ENCODE measurements at places on chromosomes 4 and X.

GRCh38 chr4:91838181-91838861 is 465.4 kb upstream of the GRID2 start:
- no peak for DNase-seq

DNA sequence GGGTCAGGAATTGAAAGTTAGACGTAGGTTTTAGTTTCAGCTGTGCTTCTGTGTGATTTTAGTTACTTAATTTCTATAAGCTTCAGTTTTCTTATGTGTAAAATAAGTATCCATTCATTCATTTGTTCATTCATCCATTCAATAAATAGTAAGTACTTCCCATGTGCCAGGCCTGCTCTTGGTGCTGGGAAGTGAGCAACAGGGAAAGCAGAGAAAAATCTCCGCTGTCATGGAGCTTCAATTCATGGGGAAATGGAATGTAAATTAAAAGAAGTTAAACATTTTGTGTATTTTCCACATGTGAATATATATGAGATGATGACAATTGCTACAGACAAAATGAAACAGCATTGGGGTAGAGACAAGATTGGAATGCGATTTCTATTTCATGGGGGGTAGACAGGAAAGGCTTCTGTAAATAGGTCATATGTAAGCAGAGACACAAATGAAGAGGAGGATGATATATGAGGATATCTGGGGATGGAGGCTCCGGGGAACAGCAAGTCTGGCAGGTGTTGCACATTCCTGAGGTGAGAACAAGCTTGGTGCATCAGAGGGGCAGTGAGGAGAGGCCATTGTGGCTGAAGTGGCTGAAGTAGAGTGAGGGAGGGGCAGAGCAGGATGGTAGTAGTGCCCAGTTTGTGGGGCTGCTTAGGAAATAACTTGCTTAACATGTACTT is 66.2 kb downstream of the FHIP1A start:
- DNase-seq, result no peak

DNA sequence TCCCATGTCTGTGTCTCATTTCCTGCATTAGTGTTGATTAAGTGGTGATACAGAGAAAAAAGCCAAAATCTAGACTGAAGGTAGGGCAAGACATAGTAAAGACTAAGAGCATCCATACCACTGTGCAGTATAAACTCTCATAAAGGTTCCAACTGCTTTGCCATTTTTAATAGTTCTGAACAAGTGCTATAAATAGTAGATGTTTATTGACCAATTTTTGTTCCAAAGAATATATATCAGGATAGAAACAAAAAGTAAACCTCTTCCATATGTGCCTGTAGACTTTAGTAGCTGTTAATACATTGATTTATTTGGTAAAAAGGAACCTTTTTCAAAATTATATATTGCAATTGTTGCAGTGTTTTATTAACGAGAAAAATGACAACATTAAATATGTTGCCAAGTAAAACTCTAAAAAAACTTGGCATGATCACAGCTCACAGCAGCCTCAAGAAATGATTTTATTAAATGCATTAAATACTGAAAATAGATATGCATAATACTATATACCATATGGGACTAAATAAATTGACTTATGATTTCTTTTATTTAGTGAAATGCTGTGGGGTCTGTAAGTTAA is 22.3 kb upstream of the AASDH start:
- DNase-seq, result no peak

- no peak for DNase-seq
Observed at GRCh38 chr4:76898949-76899645, 1.2 kb upstream of the SOWAHB start.

GRCh38 chr4:71009086-71009485 is 15.6 kb downstream of the DCK start:
- DNase-seq, result no peak

DNA sequence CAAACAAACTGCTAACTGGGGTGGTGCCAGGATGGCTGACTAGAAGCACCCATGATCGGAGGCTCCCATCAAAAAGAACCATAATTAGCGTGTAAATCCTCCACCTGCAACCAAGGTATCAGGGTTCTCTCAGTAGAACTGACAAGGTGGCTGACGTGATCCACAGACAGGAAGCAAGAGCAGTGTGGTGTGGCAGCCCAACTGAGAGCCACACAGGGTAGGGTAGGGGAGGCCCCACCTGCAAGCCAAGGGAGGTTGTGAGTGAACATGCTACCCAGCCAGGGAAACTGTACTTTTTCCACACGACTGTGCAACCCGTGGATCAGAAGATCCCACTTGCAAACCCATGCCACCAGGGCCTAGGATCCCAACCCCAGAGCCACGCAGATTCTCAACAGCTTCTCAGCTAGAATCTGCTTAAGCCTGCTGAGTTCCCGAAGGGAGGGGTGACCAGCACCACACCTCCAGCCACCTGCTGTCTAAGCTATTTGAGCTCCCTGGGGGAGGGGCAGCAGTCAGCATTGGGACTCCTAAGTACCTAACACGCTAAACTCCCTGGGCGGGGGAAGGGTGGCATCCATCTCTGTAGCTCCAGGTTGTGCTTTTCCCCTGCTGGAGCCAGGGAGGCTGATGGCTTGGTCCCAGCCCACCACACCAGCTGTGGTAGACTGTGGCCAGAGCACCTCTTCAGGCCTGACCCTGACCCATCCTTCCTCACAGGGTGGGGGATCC is 425.1 kb downstream of the GPM6A start:
- no peak for DNase-seq

- no peak for DNase-seq
Observed at GRCh38 chr4:156396534-156396933, 442.9 kb upstream of the CTSO start.

DNA sequence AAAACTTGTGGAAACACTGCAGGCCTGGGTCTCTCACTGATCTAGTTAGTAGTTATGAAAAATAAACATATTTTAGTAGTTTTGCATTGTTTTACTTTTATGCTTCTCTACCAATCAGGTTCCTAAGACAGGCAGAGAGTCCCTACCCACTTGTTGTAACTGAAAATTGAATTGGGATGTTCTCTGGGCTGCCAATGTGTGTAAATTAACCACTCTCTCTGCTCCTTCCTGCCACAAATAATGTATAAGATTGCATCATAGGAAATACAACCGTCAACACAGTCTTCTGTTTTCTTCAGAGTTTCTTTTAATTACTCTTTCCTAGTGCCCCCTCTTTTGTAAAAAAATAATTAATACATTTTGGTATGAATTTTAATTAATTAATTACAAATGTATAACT is 677.3 kb downstream of the FSTL5 start:
- DNase-seq, result no peak

DNA sequence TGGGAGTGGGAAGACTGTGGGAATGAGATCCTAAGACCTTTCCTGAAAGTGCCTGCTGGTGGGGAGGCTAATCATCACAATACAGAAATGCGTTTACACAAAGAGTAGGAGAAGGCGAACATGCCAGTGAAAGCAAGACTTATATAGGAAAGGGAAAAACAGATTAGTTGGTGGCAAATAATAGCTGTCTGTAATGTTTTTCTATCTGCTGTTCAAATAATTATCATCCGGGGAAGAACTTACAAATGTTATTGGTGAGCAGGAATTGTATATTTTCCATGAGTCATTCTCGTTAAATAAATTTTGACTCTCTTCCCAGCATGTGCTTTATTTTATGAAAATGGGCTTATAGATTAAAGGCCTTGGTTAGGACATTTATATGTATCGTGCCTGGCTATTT is 196.5 kb downstream of the ARHGAP10 start:
- DNase-seq, result no peak

- no peak for DNase-seq
Observed at GRCh38 chr4:127759893-127760292, 22.2 kb upstream of the HSPA4L start.

Measured in NK-92 treated with Interleukin-12 subunit alpha and Interleukin-12 subunit beta, amount 100 ng/mL, for 24 hours (cell line).